Lung microvascular endothelial cell (primary cell): ENCODE measurements at places on chromosomes 1 and 21. TPM values are rescaled to one million over a fixed set of nuclear protein-coding genes. Genes with fewer than 3 reads are reported as not detected.

DNA sequence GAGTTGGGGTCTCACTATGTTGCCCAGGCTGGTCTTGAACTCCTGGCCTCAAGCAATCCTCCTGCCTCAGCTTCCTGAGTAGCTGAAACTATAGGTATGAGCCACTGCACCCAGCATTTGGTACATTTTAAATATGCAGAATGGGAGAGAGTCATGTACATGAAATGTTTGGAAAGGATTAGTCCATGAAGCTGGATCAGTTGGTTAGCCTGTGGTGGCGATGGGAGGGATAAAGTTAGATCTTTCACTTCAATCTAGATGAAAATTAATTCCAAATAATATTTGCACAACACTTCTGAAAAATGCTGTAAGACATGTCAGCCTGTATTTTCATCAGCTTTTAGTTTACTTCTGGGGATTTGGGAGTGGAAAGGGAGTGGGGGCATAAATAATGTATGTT lies 188.9 kb downstream of the HUNK start:
- no peak for DNase-seq

- DNase-seq, result no peak
These were observed 70.3 kb downstream of the KIAA0319L start for GRCh38 chr1:35486858-35487408.

AGPAT3 gene
- total RNA-seq, result 27.0 and 39.7 TPM in 2 replicates

GRCh38 chr1:18974606-18975005 lies 18.1 kb upstream of the IFFO2 start:
- peak; percentile 10 for DNase-seq

GRCh38 chr1:66436378-66437135 lies 97.4 kb upstream of the SGIP1 start:
- DNase-seq, result peak; percentile 49

DNA sequence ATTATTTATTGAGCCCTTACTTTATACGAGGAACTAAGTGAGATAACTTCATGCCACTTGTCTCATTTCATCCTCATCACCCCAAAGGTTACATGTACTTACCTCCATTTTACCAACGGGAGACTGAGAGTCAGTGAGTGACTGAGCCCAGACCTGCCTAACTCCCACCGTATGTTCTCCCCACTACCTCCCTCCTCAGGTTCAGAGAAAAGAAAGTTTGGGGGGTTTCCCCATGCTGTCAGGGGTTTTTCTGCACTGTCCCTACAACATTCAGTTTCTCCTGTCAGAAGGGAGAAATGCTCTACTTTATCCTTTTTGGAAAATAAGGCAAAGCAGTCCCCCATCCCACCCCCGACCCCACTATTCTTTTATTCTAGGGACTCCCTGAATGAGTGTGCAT lies 32.9 kb downstream of the FAM78B start:
- DNase-seq, result no peak

- DNase-seq, result no peak
These were observed 646 bp downstream of the DNAJB4 start for GRCh38 chr1:78005448-78005722.

DNA sequence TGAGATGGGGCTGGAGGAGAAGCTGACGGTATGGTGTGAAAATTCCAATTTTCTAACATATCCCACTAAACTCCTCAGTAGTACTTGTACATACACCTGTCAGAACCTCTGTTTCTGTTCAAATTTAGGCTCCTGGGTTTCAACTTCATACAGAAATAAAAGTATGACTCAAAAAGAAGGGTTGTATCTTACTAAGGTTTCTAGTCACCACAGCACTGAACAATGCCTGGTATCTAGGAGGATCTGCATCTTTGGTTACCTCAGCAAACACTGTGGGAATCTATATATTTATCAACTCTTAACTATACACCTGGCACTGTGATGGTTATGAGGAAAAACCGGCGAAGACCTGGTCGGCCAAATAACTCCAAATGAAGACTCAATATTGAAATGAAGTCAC lies 13.8 kb downstream of the RBM34 start:
- DNase-seq, result no peak

DNA sequence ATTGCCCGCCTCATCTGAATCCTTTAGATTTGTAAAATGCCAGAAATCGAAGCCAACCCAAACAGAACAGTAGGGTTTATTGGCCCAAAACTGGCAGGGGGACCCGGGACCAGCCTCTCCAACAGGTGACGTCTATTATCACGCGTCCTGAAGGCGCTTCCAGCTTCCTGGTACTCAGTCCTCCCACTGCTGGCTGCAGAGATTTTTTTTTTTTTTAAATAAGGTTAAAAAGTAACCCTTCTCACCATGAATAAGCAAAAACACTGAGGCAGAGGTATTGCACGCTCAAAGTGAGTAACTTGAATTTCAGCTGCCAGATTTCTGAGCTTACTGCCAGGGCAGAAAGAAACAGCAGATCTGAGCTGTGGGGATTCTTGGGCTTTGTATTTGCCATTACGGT lies 54.4 kb upstream of the GCLM start:
- DNase-seq, result no peak

ANGPTL3 gene
- total RNA-seq, result not detected in 2 replicates

- no peak for DNase-seq
These were observed 87.2 kb downstream of the TGFBR3 start for GRCh38 chr1:91798740-91799139.

TP73 gene
- total RNA-seq, result under 0.01 TPM in 1 of 2 replicates, not detected in the other
